Esophagus squamous epithelium (tissue), 5 donors: ENCODE measurements at places on chromosomes 13 and 19.

DNA sequence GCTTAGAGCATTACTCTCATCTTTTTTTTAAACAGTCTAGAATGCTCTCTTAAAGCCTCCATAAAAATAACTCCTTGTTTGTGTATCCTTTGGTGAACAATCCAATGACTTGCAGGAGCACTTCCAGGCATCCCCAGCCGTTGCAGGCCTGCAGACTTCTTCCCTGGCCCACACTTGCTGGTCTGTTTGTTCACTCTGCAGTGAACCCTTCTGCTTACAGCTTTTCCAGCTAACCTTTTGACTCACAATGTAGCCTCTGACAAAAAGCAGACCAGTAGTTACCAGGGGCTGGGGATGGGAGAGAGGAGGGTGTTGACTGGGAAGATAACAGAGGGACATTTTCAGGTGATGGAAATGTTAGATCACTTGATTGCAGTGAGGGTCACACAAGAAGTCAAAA is 9.1 kb downstream of the GPR42 start:
- no peak for DNase-seq

- DNase-seq: no peak
Observed at GRCh38 chr19:18345296-18345695, 4.9 kb downstream of the PGPEP1 start.

- no peak for DNase-seq
Observed at GRCh38 chr19:7868671-7869452, 5.3 kb downstream of the PRR36 start.

DNA sequence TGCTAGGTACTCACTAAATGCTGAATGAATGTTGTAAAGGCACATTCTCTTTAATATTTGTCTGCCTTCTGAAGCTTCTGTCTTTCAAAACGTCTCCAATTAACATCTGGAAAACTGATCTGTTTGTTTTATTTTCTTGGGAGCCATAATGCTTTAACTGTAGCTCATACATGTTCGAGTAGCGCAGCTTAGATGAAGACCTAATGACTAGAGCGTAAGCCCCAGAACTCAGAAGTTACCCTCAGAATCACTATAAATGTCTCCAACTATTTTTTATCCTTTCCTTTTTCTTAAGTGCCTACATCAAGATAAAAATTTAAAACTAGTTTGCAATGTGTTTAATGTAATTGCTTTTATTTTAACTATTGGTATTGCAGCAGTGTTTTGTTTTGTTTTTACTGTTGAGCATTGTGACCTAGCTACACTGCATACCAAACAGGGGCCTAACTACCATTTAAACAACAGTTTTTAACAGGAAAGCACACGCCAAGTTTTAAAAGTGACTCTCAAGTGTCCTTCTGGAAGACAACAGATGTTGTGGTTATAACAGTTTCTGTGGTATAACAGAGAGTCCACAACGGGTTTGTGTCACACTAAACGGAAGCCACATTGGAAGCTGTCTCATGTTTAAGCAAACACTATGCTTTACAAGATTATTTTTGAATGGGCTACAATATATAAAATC is 42.0 kb downstream of the MRPL57 start:
- DNase-seq: no peak

DNA sequence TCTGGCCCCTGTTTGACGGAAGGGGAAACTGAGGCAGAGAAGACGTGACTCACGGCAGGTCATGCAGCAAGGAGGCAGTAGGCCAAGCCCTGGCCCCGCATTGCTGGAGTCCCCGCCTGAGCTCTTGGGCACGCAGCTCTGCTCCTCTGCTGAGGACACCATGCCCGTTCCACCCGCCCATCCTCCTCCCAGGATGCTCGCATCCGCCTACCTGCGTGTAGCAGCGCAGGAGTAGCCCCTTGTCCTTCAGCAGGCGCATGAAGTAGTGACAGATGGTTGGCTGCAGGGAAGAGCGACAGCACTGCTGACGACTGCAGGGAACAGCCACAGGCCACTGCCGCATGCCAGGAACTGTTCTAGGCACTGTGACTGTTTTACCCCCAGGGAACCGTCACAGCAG is 10.5 kb downstream of the SIRT2 start:
- DNase-seq: no peak

GRCh38 chr19:1079566-1080111 is 12.7 kb downstream of the ARHGAP45 start:
- no peak for DNase-seq

DNA sequence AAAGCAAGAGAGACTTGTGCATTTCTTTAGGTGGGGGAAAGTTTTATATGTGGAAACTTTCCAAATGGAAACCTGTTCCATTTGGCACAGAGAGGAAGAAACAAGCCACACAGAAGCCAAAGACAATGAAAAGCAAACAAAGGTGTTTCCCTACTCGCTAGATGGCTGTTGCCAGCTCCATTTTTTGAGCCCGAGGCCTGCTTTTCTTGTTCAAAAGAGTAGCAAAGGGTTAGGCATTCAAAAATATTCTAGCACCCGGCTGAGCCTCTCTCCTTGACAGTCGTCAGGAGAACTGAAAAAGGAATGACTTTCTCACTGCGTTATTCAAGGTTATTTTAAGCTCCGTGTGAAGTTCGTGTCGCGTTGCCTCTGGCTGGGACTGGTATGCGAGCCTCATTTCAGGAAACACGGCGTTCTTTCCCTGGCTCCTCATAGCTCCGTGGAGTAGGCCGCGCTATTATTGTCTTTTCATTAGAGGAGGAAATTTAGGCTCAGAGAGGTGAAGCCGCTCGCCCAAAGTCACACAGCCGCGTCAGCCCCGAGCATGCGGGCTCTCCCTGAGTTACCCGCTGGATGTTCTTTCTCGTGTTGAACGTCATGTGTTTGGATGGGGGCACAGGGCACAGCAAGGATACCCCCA is 7.6 kb downstream of the TRPM4 start:
- DNase-seq: no peak

DNA sequence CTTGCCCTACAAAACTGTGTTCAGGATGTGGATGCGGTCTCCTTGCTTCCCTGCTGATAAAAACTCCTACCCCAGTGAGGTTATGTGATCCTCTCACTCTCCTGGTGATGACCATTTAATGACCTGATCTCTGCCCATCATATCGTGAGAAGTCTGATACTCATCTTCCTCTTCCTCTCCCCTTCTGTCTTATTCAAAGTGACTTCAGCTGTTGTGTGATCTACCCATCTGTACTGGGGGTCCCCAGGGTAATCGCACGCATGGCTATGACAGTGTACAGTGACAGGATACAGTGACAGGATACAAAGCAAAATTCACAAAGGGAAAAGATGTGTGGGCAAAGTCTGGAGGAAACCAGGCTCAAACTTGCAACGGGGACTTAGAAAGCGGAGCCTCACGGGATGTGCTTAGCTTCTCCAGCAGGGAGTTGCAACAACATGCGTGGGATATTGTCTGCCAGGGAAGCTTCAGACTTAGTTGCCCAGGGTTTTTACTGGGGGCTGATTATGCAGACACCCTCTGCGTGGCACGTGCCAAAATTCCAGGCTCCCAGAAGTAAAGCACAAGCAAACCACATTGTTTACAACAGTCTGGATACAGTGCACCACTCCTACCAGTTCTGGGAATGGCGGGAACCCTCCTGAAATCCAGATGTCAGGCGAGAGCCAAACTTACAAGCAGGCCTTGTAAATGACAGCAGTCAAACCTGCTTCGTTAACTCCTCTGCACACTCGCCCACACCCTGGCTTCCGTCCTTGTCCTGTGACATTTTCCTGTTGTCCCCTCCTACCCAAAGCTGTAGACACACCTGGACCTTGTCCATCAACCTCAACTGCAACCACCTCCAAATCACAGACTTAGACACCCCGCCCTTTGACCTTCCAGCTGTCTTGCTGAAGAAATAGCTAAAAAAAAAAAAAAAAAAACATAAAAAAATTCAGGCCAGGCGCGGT is 18.0 kb upstream of the GARRE1 start:
- no peak for DNase-seq

- DNase-seq: no peak
Observed at GRCh38 chr13:34151885-34152284, 333.9 kb downstream of the RFC3 start.

- DNase-seq: no peak
Observed at GRCh38 chr19:15443838-15444237, 5.9 kb downstream of the WIZ start.

DNA sequence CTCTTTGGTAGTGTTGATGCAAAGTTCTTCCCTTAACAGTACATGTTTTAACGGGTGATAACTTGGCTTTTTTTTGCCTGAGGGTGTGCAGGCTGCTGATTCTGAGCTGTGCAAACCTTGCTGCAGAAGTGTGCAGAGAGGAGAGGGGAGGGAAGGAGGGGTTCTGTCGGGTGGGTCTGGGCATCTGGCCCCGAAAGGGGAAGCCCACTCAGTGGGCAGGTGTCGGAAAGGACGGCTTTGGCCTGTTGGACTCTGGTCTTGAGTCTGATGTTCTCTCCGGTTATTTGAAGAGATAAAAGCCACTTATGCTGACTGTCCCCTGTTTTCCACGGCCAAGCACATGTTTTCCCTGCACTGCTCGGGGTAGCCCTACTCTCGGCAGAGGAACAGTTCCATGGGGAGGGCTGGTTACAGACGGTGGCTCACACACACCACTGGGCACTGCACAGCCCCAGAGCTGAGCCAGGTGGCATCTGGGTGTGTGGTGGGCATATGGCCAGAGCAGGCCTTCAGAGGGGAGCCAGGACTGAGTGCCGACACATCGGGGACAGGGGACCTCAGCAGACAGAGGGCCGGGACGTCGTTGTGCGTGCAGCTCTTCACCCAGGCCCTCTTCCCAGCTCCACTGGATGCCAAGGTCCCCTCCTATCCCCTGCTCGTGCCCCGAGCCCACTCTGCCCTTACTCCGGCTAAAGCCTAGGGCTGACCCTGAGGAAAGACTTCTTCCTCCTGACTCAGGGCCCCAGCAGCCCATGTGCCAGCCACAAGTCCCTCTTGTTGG is 93.2 kb downstream of the TEX29 start:
- no peak for DNase-seq

DNA sequence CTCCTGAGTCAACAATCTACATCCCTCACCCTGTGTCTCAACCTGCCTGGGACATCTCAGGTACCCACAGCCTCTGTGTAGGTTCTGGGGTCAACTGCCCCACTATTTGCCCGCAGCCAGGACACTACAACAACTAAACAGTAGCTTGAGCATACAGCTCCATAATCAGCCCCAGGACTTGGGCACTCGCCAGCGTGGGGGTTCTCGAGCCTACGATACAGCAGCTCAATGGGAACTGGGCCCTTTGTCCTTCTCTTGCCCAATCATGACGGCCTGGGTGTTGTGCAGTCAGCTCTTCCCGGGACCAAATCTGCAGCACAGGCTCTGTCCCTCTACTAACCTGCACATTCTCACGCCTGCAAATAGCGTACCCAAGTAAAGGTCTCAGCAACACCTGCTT is 1.3 kb downstream of the ZNF180 start:
- DNase-seq: no peak

- no peak for DNase-seq
Observed at GRCh38 chr13:77674852-77675251, 22.6 kb upstream of the SLAIN1 start.

DNA sequence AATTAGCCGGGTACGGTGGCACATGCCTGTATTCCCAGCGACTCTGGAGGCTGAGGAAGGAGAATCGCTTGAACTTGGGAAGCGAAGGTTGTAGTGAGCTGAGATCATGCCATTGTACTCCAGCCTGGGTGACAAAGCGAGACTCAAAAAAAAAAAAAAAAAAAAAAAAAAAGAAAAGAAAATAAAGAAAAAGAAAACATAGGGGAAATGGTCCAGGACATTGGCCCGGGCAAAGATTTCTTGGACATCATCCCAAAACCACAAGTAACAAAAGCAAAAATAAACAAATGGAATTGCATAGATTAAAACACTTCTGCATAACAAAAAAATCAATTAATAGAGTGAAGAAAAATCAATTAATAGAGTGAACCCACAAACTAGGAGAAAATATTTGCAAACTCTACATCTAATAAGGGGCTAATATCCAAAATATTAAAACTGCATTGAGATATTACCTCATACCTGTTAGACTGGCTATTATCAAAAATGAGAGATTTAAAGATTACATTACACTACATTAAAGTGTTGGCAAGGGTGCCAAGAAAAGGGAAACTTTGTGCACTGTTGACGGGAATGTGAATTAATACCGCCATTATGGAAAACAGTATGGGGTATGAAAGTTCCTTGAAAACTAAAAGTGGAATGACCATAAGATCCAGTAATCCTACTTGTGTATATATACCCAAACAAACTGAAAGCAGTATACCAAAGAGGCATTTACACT is 18.5 kb upstream of the ABCC4 start:
- DNase-seq: no peak

DNA sequence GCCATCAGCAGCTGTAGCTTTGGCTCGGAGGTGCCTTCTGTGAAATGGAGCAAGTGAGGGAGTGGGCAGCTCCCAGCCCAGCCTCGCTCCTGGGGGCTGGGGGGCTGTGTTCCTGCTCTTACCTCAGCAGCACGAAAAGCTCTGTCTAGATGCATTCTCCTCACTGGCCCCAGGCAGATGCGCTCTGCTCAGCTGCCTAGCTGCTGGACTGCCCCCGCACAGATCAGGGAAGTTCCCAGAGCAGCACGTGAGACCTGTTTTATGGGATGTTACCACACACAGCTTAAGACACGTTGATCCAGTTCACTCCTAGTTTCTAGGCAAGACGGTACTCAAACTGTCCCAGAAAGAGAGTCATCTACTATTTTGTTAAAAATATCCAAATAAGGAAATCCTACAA is 13.6 kb downstream of the LCP1 start:
- DNase-seq: no peak

- DNase-seq: no peak
Observed at GRCh38 chr19:55460670-55461258, 678 bp downstream of the ISOC2 start.

DNA sequence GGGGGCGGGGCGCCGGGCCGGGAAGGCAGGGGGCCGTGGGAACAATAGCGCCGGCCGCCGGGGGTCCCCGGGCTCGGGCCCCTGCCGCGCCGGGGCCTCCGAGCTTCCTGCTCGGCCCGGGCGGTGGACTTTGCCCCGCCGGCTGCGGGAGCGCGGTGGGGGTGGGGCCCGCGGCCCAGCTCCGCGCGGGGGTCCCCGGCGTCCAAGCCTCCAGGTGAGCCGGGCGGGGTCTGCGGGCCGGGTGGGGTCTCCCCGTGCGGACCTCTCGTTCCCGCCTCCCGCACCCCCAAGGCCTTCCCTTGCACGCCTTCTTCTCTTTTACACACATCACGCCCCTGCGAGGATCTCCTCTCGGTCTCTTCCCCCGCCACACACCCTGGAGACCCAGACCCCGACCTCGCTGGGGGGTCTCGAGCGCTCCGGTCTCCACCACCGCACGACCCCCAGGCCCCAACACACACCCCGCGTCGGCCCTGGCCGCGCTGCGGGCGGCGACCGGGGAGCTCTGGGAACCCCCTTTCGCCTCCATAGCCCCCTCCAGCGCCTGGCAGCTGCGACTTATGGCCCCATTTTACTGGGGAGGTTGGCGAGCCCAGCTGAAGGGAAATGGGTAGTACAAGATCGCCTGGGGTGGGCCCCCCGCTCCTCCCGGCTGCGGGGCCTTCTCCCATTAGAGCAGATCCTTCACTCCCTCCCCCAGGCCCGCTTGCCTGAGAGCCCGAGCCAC is 711 bp downstream of the CAMSAP3 start:
- DNase-seq: no peak

GRCh38 chr19:10223488-10224213 is 7.5 kb downstream of the S1PR2 start:
- no peak for DNase-seq
